ENCODE measurements at places on chromosomes 2 and 18.

DNA sequence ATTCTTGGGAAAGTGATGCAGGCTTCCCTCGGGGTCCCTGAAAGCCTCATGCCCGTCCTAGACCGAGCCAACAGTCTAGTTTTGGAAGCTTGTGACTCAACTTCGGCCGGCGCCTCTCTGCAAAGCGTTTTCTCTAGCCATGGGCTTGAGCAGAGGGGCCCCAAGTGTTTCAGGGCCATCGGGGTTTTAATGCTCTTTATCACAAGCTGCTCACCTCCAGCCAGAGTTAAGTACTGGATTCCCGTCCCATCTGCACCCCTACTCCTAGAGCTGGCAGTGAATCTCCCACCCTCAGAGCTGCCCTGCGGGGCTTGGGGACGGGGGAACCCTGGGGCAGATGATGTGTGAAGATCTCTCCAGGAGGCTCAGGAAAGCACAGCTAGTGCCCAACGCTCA, 7.3 kb downstream of the RAX start:
- DNase-seq, result no peak

- DNase-seq, result no peak
Measured at GRCh38 chr18:34647251-34647650, 62.8 kb upstream of the DTNA start.

DNA sequence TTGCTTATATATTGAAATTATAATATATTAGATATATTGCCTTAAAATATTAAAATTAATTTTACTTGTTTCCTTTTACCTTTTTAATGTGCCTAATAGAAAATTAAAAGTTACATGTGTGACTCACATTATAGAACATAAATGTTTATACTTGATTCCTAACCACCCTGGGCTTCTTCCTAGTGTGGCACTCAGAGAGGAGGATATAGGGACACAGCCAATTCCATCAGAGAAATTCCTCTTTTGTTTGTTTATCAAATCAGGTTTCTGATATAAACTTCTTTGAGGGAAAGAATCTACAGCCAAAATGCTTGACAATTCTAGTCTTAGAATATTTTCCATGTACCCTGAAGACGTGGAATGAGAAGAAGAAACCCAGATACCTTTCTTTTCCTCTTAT, 348.9 kb upstream of the NRP2 start:
- DNase-seq, result no peak

DNA sequence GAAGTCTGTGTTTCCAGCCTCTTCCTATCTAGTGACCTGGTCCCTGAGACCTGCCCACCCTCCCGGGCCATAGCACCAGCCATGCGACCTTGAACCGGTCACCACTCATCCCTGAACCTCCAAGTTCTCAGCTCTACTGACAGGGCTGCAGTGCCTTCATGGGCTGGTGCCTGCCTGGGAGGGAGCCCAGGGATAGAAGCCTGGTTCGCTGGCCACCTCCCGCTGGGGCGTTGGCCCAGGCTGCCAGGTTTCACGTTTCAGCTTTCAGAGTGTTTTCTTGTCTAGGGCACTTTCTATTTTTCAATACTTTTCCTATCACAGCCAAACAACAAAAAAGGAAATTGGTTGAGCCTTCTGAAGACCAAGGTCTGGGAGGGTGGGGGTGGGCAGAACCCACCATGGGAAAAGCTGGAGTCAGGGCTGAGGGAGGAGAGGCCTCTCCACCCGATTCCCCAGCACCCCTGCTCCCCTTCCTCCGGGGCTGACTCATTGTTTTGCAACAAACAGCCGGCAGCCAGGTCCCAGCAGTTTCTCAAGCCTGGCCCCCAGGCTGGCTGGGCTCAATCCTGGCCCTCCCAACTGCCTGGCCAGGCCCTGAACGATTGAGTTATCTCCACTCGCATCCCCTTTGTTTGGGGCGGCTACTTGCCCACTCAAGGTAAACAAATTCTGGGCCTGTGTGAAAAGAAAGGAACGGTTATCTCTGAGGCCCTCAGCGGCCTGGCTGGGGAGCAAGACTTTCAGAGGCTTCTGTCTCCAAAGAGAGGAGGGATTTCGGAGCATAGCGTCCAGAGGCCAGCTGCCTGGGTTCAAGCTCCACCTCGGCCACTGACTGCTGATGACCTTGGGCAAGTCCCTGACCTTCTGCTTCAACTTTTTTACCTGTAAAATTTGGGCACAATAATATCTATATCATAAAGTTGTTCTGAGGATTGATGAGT, 47.5 kb downstream of the ZFP36L2 start:
- peak; percentile 78 for DNase-seq

GRCh38 chr2:232235716-232236115, 142.8 kb upstream of the ALPP start:
- peak; percentile 75 for DNase-seq

DNA sequence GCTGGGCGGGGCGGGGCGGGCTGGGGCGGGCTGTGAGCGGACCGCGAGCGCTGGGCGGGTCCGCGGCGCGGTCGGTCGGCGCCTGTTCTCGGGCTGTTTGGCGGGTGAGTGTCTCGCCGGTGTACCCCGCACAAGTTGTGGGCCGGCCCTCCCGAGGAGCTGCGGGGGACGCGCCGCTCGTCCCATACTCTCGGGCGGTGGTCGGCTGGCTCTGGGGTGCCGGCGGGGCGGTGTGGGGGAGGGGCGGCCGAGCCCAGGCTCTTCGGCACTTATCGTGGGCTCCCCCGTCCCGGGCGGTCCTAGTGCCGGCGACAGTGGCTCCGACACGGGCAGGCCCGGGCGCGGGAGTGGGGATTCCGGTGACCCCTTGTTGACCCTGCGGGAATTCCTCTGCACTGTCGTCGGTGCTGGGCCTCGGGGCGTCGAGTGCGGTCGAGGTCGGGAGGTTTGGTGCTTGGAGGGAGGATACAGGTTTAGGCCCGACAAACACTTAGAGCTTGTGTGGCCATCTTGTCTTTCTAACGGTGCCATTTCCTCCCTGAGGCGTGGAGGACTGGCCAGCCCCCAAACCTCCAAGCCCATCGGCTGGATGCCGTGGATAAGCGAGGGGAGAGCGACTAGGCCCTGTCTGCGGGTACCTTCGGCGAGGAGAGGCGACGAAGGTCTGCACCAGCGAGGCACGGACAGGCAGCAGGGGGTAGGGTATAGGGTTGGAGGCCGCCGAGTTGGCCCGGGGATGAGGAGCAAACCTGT, at the start of gene SEPTIN2:
Gene SEPTIN2, plus strand, starts transcription at position 47 of the 753 bp plus-strand sequence. CDS start 8,308 bp downstream, outside the sequence.
- peak; percentile 44 for DNase-seq

- DNase-seq, result no peak
Measured at GRCh38 chr2:111697560-111697959, 186.4 kb downstream of the ANAPC1 start.

DNA sequence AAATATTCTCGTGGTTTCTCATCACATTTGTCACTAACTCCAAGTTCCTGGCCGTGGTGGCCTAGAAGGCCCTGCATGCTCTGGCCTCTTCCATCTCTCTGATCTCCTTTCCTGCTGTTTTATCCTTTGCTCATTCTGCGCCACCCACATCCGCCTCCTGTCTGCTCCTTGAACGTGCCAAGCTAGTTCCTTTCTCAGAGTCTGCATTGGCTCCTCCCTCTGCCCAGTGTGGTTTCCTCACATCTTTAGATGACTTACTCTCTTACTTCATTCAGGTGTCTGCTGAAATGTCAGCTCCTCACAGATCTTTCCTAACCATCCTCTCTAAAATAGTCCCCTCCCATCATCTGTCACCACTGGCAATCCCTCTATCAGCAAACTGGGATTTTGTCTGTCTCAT, 158.6 kb upstream of the RBMS1 start:
- DNase-seq, result no peak

DNA sequence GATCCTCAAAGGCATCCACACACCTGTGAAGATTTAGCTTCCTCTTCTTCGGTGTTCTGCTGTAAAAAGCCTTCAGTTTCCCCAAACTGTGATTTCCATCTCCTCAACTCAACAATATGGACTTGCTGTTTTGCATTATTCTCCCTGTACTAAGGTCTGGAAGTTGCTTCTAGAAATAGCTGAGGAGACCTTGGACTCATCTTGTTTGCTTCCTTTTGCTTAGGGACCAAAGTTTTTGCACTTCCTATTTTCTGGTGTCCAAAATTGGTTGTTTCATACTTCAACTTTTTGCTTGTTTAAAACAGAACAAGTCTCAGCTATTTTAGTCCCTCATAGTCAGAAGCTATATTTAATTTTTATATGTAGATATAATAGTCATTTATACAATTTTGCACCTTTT, 201.9 kb upstream of the COPS8 start:
- DNase-seq, result no peak

DNA sequence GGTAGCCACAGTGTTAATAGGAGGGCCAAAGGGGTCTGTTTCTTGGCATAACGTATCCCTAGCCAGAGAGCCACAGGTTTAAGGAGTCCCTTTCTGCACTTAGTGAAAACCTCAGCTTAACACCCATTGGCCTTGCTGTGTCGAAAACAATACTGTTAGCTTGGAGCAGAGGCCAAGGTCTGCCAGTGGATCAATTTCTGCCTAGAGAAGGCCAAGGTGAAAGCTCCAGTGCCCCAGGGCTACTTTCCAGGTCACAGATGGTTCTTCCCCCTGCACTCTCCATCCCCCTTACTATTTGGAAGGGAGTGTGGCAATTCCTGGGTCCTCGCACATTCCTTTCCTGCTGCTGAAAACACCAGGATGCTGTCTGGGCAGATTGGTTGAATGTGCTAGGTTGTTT, 74.8 kb upstream of the TNP1 start:
- no peak for DNase-seq

GRCh38 chr18:44229693-44230108, 451.0 kb upstream of the SETBP1 start:
- no peak for DNase-seq

GRCh38 chr18:79481046-79481790, 85.5 kb downstream of the NFATC1 start:
- DNase-seq, result no peak

- no peak for DNase-seq
Measured at GRCh38 chr2:179581605-179582004, 279.8 kb downstream of the ZNF385B start.

GRCh38 chr2:119823734-119824334, 64.1 kb downstream of the PTPN4 start:
- peak; percentile 3 for DNase-seq

- no peak for DNase-seq
Measured at GRCh38 chr2:128358941-128359731, 40.5 kb upstream of the HS6ST1 start.

- no peak for DNase-seq
Measured at GRCh38 chr2:239047420-239047819, 199.5 kb downstream of the TWIST2 start.

- no peak for DNase-seq
Measured at GRCh38 chr2:140247451-140248195, 1467.4 kb upstream of the NXPH2 start.

GRCh38 chr18:79902075-79902474, 49.4 kb downstream of the SLC66A2 start:
- no peak for DNase-seq

DNA sequence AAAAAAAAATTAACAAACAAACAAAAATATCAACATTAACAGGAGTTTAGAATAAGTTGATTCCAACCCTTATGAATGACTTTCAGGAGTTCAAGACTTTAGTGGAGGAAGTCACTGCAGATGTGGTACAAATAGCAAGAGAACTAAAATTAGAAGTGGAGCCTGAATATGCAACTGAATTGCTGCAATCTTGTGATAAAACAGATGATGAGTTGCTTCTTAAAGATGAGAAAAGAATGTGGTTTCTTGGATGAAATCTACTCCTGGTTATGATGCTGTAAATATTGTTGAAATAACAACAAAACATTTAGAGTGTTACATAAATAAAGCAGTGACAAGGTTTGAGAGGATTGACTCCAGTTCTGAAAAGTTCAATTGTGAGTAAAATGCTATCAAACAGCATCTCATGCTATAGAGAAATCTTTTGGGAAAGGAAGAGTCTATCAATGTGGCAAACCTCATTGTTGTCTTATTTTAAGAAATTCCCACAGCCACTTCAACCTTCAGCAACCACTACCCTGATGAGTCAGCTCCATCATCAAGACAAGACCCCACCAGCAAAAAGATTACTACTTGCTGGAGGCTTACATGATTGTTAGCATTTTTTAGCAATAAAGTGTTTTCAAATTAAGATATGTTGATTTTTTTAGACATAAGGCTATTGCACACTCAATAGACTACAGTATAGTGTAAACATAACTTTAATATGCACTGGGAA, 42.7 kb upstream of the TAF4B start:
- DNase-seq, result no peak

GRCh38 chr2:82098617-82099016, 1794.1 kb upstream of the LRRTM1 start:
- no peak for DNase-seq

DNA sequence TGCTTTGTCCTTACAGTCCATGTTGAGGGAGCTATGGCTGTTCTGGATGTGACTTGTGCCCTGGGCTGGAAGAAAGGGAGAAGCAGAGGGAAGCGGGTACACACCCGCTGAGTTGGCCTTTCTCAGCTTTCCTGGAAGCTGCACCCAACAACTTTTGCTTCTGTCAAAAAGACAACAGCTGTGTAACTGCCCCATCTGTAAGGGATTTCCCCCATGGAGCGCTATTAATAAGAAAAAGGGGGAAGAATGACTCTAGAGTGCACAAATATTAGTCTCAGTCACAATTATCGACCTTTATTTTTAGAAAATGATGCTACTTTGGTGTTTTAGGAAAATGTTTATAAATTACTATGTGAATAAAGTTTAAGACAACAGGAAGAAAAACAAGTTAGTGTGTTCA, 368.3 kb downstream of the RAD51AP2 start:
- no peak for DNase-seq

All from NCI-H510A treated with DMSO at 0.1 percent for 48 hours (cell line).